ENCODE measurements at places on chromosomes 6 and 20. TPM values are rescaled to one million over a fixed set of nuclear protein-coding genes. Genes with fewer than 3 reads are reported as not detected.
A peak's percentile ranks its signal among the peaks of the same experiment; 100 is the strongest.

DNA sequence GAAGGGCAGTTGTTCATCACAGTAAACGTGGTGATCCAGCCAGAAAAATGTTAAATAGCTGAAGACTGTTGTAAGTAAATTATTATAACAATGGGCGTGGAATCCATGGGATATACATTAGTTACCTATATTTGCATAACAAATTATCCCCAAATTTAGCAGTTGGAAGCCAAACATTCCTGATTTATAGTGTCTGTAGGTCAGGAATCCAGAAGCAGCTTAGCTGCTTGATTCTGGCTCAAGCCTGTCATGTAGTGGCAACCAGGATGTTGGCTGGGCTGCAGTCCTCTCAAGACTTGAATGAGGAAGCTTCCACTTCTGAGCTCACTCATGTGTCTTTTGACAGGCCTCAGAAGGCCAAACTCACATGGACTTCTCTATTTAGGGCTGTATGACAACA, 6.9 kb upstream of the ADGRB3 start:
- no peak for DNase-seq

- DNase-seq, result no peak
Measured at GRCh38 chr6:80642452-80642851, 536.0 kb downstream of the BCKDHB start.

DNA sequence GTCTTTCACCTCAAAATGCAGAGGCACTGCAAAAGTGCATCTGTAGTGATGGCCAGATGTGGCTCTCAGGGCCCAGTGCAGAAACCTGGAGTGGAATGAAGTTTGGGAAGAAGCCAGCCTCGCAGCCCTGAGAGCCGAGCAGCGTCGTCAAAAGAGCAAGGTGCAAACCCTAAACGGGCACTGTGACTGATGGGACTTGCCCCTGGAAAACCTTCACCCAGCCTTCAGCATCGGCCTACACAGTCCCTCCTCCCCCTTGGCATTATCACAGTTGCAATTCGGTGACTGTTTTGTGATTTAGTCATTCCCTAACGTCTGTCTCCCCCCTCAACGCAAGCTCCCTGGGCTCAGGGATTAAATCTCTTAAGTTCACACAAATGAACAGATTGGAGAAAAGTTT, 38.6 kb downstream of the TAF4 start:
- no peak for DNase-seq

GSTA3 gene
- not detected for polyA plus RNA-seq

DNA sequence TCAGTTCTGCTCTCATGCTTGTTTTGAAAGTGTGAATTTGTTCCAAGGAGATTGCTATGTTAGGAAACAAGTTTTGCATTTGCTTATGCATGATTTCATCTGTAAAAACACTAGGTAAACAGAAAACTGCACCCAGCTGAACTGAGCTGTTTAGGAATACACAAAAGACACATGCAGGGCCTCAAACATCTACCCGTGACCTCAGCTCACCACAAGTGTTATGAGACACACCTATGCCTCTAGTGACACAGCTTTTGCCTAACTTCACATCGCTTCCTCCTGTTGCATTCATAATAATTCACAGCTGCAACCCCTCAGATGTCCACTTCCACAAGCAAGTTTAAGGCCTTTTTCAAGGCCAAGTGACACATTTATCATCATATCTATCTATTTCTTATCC, 98.0 kb upstream of the SLC24A3 start:
- DNase-seq, result no peak

DNA sequence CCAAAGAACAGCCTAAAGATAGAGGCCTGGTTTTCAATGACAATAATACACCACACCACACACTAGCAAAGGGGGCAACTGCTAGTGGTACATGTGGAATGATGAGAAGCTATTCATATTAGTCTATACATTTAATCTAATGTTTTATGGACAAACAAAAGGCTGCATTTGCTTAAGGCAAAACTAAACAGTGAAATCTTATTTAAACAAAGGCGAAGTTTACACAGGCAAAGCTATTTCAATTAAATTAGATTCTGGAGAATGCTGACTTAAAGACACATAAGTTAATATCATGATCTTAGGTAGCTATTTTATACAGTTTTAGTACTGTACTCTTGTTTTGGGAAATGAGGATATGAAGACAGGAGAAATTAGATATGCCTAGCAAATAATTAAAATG, 53.9 kb upstream of the SIM1 start:
- DNase-seq, result no peak

DNA sequence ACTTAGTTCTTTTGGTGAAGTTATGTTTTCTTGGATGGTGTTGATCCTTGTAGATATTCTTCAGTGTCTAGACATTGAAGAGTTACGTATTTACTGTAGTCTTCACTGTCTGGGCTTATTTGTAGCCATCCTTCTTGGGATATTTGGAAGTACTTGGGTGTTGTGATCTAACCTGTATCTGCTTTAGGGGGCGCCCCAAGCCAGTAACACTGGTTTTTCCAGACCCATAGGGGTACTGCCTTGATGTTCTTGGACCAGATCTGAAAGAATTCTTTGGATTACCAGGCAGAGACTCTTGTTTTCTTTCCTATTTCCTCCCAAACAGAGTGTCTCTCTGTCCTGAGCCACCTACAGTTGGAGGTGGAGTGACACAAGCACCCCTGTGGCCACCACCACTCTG, 309.1 kb upstream of the IMPG1 start:
- no peak for DNase-seq

GRCh38 chr6:57256541-57256940, 34.4 kb upstream of the RAB23 start:
- DNase-seq, result no peak

DNA sequence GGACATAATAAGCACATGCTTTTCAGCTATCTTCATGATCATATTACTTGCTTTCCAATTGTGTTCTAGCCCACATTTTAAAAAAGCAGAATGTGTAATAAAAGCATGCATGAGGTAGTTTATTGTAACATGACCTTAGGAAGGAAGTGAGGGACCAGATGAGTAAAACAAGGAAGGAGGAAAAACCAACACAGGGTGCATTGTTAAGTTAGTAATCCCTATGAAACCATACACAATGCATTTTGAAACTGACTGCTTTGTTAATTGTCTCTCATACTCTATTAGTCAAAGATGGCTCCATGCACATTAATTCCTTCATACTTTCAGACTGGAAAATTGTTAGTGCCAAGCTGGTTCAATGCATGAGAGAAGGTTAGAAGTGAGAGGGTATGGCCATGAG, 37.7 kb upstream of the CENPW start:
- DNase-seq, result no peak

PNPLA1 gene
- 0.06 TPM for polyA plus RNA-seq

DNA sequence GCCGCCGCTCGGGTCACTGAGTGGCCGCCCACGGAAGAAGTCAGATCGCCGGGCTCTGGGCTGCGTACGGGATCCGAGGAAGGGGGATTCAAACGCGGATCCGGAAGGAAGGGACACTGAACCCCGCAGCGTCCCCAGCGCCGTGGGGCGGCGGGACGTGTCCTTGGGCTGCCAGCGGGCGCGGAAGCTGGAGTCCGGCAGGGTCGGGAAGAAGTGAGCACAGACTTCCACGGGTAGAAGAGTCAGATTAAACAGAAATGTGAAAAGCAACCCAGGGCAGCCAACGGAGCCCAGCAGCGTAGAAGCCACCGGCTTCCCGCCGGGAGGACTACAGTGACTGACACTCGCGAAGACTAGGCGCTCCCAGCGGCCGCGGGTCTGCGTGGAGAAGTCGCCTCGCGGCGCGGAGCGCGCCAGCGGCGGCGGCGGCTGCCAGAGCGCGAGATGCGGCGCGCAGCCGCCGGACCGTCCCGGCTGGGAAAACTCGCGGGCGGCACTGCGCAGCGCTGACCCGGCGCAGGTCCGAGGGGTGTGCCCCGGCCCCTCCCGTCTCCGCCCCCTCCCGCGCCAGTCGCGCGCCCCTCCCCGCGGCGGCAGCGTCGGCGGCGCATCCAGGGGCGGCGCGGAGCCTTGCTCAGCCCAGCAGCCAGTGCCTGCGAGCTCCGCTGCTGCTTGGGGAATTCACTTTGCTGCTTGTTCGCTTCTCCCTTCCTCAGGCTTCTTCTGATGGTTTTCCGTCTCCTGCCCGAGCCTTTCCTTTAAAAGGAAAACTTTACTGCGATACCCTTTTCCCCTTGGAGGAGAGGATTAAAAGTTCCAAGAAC, at the start of gene SAMD5:
TSS of gene SAMD5 (plus strand) at position 649 of the 824 bp plus-strand sequence. CDS start 239 bp downstream, outside the sequence.
- DNase-seq, result peak; percentile 31
